ENCODE measurements at places on chromosomes 6 and 20.

DNA sequence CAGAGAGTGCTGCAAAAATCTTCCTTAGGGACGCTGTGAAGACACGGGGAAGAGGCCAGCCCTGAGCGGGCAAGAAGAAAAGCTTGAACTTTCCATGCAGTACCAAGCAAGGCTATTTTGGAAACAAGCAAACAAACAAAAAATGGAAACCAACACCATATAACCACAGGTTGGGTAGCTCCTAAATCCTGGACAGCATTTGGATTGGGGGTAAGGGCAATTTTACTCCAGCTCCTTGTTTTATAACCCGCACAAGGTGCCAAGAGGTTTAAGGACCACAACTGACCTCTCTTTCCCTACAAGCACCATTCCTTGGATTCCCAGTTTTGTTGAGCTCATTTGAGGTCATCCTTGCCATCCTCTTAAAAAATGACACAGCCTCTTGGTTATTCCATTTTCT is 31.4 kb upstream of the SMIM29 start:
- no peak for DNase-seq

DNA sequence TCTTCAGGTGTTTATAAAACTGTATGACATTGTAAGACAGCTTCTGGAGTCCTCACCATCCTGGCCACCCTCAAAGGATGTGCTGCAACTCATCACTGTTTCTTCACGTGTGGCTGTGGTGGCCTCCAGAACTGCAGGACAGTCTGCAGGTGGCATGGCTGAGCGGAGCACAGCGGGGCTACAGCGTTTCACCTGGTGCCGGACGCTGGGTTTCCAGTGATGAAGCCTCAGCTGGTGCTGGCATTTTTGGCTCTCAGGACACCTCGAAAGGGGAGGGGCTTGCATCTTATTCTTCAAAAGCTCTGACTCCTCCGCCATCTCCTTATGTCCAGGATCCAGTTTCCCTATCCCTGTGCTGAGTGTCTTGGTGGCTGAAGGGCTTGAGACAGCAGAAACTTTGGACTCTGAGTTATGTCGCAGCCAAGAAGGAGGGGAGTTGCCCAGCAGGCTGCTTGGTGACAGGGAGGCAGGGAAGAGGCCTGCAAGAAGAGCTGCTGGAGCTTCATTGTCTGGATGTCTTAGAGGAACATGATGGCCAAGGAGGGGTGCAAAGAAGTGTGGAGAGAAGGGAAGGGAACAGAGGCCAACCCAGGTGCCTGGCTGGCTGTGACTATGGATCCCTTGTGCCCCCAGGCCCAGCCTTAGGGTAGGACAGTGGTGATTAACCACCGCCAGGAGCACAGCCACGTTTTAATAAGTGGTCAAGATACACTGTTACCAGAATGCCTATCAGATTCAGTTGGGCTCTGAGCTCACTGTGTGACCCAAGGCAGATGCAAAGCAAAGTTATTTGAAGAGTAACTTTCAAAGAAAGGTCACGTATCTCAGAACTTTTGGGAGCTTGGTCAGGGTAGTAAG is 58.7 kb downstream of the GTF2H5 start:
- no peak for DNase-seq

DNA sequence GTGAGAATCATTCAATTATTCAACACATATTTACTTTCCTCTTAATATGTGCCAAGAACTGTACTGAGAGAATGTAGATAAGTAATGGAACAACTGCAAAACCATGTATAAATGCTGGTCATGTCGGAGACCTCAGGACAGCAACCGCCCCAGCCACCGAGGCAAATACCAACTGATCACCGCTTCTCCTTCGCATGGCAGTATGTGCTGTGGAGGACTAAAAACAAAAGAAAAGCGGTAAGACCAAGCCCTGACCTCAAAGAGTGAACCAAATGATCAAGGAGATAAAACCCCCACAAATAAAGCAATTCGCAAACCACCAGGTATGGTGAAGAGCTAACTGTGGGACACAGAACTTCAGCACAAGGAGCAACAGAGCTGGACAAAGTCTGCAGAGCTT is 104.3 kb downstream of the TRERF1 start:
- no peak for DNase-seq

- DNase-seq: peak; percentile 85
Observed at GRCh38 chr6:154615483-154616025, 105.1 kb upstream of the CNKSR3 start.

DNA sequence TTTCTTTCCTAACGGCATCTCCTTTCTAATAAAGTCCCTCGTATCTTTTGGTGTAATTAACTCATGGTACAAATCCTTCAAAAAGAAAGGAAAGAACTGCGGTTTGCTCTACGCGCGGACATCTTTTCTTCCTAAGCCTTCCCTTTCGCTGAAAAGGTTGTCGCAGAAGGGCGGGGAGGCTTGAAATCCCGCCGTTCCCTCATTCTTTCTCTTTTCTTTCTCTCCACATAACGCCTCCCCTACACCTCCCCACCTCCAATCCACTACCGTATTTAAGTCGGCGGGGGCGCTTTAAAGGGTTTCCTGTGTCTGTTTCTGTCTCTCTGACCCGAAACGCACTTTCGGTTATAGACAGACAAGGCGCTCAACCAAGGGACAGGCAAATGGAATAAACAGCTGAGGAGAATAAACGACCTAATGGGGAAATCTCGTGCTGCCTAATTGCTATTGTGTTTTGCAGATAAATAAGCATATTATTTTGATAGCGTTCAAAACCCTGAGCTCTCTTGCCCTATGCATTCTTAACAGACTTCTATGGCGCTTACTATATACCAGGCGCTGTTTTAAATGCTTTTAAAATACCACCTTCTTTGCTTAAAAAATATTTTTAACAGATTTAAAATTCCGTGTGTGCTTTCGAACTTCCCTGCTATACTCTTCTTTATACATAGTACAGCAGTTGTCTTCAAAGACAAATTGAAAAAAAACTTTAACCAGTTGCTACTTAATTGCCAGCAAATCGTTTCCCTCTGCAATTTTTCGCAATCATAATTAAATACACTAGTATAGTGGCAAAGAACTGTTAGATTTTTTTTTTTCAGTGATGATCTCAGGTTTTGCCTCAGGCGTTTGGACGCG is 2.5 kb upstream of the HEY2 start:
- DNase-seq: no peak

DNA sequence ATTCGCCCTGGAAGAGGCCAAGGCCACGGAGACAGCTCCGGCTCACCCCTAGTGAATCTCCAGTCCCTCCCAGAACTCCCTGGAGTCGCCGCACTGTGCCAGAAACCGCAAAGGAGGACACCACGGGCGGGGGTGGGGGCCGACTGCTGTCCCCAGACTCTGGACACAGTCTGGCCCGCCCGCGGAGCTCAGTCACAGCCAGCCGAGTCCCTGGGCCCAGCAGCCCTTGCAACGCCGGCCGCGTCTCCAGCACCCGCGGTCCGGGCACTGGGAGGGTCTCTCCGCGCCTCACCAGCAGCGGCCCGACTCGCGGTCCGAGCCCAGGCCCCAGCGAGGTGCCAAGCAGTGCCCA is 518 bp downstream of the PEX6 start:
- DNase-seq: peak; percentile 47

DNA sequence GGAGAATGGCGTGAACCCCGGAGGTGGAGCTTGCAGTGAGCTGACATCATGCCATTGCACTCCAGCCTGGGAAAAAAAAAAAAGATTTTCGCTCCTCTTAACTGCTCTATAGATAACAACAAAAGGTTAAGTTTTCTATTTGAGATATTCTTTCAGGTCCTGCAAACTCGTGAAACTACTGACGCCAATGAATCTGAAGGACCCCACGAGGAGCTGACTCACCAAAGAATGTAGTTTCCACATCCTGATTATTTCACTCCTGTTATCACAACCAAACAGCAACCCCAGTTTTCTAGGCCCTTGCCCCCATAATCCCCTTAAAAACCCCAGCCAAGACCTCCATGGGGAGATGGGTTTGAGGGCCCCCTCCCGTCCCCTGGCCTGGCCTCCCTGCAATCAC is 58.7 kb downstream of the OTOR start:
- no peak for DNase-seq

DNA sequence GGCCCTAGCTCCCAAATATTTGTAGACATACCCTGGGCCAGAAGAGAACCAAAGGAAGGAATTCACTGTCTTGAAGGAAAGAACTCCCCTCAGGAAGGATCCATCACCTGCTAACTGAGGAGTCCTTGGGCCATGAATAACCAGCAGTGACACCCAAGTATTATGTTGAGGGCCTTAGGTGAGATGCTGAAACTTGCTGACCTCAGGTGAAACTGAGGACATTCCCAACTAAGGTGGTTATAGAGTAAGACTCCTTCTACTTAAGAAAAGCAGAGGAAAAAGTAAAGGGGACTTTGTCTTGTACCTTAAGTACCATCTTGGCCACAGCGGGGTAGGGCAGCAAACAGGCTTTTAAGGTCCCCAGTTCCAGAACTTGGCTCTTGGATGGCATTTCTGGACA is 491.7 kb downstream of the C6orf118 start:
- DNase-seq: no peak

- DNase-seq: no peak
Observed at GRCh38 chr6:46715141-46715540, 20.0 kb downstream of the PLA2G7 start.

Data from RCC 7860 (cell line).